ENCODE measurements at places on chromosomes 12 and 14.

DNA sequence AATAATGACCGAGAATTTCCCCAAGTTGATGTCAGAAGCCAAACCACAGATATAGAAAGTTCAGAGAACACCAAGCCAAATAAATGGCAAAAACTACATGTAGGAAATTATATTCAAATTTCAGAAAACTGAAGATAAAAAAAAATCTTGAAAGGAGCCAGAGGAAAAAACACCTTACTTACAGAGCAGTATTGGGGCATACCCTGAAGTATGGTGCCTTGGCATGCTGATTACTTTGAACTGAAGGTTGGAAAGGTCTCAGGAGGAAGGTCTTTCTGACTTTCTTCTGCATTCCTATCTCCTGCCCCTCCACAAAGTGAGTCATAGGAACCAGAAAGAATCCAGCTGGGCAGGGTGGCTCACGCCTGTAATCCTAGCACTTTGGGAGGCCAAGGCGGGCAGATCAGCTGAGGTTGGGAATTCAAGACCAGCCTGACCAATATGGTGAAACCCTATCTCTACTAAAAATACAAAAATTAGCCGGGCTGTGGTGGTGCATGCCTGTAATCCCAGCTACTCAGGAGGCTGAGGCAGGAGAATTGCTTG, 8.8 kb upstream of the FGF6 start:
- no peak for DNase-seq

GRCh38 chr14:69500736-69501135, 16.2 kb downstream of the PLEKHD1 start:
- no peak for DNase-seq

DNA sequence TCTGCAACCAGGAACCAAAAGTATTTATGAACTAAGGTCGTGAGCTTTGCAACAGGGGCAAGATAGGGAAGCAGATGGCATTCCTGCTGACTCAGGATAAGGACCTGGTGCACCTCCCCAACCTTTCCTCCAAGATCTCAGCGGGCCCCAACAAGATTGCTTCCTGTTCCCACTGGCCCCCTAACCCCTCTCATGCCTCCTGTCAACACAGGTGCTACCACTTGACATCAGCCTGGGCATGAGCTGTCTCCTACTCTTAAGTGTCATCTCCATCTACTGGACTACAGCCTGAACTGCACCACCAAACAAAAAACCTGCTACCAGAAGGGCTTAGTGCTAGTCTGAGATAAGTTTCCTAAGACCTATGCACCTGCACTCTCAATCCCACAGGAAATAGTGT, 32.7 kb downstream of the MED6 start:
- DNase-seq = peak; percentile 8

GRCh38 chr14:50059763-50060616, 56.4 kb downstream of the VCPKMT start:
- DNase-seq = no peak

DNA sequence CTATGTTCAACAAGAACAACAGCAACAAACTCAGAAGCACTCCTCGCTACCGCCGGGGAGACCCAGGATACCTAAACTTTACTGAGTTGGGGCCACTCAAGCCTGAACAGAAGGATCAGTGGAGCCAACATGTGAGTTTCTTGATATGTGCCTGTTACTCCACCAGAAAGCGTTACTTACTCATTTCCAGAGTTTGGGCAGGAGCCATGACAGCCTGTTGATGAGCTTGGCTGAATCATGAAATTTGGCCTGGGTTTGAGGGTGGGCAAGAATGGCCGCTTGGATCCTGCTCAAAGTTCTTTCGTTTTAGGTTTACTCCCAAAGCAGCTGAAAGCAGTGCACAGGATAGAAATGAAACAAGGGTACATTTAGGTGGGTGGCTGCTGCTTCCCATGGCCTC, 12.0 kb upstream of the GALNT6 start:
- DNase-seq = no peak

GRCh38 chr14:103574707-103575285, 12.0 kb downstream of the COA8 start:
- no peak for DNase-seq

GRCh38 chr12:2396448-2396871, 343.7 kb downstream of the CACNA1C start:
- no peak for DNase-seq
